Left lung (tissue), 14 donors: ENCODE measurements at places on chromosomes 11 and 22. TPM values are rescaled to one million over a fixed set of nuclear protein-coding genes. Genes with fewer than 3 reads are reported as not detected.

DNA sequence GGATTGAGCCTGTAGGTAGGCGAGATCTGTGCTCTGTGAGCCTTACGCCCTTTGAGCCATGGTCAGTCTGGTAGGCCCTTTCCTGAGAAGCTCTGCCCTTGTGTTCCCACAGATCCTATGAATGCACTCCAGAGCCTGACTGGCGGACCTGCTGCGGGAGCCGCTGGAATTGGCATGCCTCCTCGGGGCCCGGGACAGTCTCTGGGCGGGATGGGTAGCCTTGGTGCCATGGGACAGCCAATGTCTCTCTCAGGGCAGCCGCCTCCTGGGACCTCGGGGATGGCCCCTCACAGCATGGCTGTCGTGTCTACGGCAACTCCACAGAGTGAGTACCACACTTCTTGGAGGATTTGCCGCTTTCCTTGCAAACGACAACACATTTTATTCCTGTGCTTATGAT lies 47.4 kb downstream of the MED15 start:
- no peak for DNase-seq

GRCh38 chr11:115922876-115923275 lies 418.7 kb upstream of the CADM1 start:
- no peak for DNase-seq

- peak; percentile 57 for DNase-seq
These were observed 3.4 kb upstream of the MUC5B start for GRCh38 chr11:1219446-1219833.

DNA sequence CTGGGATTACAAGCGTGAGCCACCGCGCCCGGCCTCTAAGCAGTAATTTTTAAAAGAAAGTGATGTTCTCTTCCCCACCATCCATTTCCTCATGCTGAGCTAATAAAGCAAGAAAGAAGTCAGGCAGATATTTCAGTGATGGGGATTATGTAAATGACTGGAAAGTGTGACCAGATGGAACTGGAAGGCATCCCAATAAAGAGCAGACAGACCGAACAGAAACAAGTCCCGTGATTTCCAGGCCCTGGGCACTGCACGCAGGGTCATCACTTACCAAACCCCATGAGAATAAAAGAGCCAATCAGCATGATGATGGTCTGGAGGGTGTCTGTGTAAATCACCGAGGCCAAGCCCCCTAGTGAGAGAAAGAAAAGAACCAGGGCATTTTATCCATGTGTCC lies 18.2 kb downstream of the SLC5A4 start:
- no peak for DNase-seq

DNA sequence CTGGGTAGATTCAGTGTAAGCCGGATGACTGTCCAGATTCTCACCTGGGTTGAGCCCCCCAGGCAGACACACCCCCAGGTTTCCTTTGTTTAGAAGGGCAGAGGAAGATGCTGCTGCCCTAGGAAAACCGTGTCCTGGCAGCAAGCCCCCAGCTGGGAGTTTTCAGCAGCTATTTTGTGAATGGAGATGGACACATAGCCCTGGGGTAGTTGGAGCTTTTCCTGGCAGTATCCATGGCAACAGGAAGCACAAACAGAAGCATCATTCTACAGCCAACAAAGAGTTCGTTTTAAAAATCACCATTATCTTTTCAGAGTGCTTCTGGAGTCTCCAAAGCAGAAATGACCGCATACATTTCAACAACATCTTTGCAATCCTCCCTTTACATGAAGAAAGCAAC lies 245.5 kb downstream of the BRD1 start:
- no peak for DNase-seq

GRCh38 chr11:114307524-114308203 lies 11.5 kb downstream of the NNMT start:
- DNase-seq = peak; percentile 81

DNA sequence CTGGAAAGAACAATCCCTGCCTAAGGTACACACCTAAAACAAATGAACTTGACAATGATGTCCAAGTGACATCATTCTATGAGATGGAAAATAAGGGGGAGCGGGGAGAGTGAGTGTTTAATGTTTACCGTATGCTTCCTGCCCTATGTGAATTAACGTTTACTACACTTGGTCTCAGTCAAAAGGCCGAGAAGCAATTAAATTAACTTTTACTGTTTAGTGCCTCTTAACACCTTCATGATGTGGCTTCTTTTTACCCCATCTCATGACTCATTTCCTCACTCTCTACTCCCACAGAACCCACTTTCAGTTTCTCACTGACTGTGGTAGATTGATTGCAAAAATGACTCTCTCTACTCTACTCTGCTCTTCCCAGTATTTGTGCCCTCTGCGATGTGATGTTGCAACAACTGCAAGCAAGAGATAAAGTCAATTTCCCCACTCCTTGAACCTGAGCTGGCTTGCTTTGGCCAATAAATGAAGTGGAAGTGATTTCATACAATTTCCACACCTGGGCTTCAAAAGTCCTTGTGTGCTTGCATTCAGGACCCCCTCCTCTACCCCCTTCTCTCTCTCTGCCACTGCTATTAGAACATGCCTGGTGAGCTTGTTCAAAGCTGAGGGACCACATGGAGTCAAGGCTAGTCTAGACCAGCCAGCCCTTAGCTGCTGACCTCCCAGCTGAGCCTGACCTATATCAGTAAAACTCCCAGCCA lies 11.6 kb upstream of the ALKBH3 start:
- DNase-seq = no peak

DNA sequence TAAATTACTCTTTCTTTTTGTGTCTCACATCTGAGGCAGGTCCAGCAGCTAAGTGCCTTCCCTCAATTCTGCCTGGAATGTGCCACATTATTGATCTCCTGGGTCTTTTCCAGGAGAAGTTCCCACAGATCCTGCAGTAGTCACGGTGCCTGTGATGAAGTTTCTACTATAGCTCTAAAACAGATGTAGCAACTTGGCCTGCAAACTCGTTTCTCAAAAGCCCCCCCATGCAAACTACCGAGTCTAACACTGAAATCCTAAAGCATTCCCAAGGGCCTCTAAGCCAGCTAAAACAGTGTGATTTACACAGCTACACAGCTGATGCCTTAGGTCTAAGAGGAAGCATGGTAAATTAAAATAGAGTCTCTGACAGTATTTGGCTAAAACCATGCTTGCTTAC lies 54.3 kb downstream of the DDI1 start:
- peak; percentile 5 for DNase-seq

GRCh38 chr11:72425053-72425980 lies 9.0 kb downstream of the CLPB start:
- no peak for DNase-seq

DNA sequence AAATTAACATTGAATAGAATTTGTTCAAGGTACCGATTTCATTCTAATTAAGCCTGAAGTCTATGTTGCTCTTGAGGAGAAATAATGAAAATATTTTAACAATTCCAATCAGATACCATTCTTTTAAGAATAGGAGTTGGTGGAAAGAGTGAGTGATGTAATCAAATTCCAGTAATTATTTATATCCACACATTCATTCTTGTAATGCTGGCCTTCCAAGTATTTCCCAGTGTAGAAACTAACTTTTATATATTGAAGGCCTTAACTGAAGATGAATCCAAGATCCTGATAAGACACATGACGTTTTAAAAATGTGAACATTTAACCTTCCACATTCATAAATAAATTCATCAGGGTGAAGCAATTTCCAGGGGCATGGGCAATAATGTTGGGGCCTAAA lies 36.6 kb upstream of the PAX6 start:
- no peak for DNase-seq

DNA sequence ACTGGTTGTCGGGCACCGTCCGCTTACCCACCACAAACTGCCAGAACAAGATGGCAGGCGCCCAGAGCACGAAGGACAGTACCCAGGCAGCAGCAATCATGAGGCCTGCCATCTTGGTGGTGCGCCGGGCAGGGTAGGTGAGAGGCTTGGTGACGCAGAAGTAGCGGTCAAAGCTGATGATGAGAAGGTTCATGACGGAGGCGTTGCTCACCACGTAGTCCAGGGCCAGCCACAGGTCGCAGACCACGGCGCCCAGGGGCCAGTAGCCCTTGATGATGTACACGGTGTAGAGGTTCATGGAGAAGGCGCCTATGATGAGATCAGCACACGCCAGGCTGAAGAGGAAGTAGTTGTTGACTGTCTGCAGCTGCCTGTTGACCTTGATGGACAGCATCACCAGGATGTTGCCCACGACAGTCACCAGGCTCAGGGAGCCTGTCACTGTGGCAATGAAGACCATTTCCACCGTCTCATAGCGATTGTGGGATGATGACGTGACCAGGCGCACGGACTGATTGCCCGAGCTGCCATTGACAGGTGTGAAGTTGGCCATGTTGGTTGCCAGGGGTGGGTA lies 4.6 kb downstream of the MDK start:
- no peak for DNase-seq

DNA sequence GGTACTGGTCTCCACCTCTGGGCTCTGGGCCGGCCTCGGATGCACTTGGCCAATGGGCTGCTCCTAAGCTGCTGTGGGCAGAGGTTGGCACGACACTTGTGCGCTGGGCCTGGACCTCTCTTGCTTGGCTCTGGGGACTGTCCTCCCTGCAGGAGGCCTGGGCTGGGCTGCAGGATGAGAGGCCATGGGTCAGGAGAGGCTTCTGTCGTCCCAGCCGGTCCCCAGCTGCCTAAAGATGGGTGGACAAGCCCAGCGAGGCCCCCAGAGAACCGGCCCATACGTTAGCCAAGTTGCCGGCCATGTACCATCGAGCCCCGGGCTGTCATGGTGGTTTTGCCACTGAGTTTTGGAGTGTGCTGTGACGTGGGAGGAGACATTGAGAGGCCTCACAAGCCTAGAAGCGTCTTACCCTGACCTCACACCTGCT lies 1.6 kb upstream of the CCDC188 start:
- DNase-seq = no peak

GRCh38 chr11:84381666-84382065 lies 1095.5 kb upstream of the CCDC90B start:
- no peak for DNase-seq

DNA sequence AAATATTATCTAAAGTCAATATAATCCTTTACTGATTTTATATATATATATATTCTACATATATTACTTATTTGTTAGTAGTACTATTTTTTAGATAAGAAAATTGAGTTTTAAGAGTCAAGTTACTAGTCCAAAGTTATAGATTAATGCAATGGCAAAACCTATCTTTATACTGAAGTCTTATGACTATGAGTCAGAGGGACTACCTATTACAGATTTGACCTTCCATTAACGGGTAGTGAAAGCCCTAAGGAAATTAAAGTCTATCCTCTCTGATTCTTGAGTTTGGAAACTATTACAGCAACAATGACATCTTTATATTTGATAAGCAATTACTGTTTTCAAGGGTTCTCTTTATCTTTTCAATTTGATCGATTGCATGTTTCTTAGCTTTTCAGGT lies 315.8 kb downstream of the CASP12 start:
- DNase-seq = no peak

DNA sequence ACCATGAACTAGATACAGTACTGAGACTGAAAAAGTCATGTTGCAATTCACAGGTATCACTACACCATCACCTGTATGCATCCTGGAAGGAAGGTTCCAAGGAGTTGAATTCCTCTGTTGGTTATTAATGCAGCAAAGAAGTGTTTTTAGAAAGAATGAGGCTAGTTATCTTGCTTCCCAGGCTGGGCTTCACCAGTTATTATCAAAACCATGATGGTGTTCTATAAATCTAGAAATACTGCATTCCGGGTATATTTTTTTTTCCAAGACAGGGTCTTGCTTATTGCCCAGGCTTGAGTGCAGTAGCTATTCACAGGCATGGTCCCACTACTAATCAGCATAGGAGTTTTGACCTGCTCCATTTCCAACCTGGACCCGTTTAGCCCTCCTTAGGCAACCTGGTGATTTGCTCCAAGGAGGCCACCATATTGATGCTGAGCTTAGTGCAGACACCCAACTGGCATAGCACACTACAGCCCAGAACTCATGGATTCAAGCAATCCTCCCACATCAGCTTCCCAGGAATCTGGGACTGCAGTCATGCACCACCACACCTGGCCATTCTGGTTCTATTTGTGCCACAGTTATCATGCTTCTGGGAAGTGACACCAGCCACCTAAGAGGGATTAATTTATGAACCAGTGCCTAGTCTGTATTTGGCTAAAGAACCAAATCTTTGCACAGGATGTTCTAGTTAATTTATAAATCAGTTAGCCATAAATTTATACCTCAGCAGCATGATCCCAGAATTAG lies 1.6 kb upstream of the MPEG1 start:
- no peak for DNase-seq

- no peak for DNase-seq
These were observed 23.0 kb downstream of the RELT start for GRCh38 chr11:73399159-73399590.

- DNase-seq = peak; percentile 50
These were observed 96.4 kb upstream of the B3GAT1 start for GRCh38 chr11:134508219-134508990.

- DNase-seq = peak; percentile 43
These were observed 1123.3 kb downstream of the BRD1 start for GRCh38 chr22:48704335-48704734.

DNA sequence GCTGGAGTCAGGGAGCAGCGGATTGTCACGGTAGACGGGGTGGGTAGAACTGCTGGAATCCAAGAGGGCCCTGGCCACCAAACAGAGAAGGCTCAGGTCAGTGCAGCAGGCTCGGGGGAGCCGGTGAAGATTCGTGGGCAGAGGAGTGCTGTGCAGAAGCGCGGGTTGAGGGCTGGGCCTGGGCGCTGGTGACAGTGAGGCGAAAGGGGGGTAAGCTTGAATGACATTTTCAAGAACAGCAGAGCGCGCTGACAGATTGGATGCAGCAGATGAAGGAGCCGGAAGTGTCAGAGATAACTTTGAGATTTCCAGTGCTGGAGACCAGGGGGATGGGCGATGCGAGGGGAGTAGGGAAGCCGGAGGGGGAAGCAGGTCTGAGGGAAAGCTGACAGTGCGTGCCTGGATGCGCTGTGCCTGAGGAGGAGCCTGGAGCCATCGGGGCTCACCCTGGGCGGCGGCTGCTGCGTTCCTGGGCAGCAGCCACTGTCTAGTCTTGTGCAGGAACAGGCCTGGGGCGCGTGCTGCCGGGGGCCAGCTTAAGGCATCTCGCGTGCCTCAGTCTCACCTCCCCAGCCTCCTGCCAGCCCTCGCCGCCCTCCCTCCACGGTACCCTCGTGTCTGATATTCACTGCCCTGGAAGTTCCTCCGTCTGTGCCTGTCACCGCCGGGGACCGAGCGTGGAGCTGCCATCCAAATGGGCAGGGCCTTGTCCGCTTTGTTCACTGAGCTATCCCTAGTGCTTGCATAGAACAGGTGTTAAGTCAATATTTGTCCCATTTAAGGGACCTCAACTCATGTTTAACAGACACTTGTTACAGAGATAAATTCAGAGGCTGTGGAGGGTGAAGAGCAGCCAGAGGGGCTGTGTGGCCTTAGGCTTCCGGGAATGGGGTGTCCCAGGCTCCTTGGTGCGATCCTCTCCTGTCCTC lies 5.2 kb downstream of the GRIK4 start:
- peak; percentile 63 for DNase-seq

GRCh38 chr11:93478841-93479240 lies 64.3 kb downstream of the SMCO4 start:
- DNase-seq = no peak

GRCh38 chr11:61129639-61130523 lies 27.6 kb downstream of the CD5 start:
- DNase-seq = peak; percentile 95

- DNase-seq = no peak
These were observed 8.0 kb upstream of the TSPAN18 start for GRCh38 chr11:44718612-44719390.

The TRIM64 gene
- total RNA-seq = not detected

The TPH1 gene
- total RNA-seq = 0.26 TPM

The HTATIP2 gene
- total RNA-seq = 67.7 TPM

The P2RY6 gene
- total RNA-seq = 2.2 TPM

The MYOD1 gene
- total RNA-seq = not detected

The RFPL2 gene
- total RNA-seq = not detected

The IL18 gene
- total RNA-seq = 46.0 TPM

The CABP4 gene
- total RNA-seq = 2.7 TPM

The MPST gene
- 63.1 TPM for total RNA-seq

The VSIG10L2 gene
- total RNA-seq = 0.21 TPM
